ENCODE measurements at places on chromosomes 3 and 15.

DNA sequence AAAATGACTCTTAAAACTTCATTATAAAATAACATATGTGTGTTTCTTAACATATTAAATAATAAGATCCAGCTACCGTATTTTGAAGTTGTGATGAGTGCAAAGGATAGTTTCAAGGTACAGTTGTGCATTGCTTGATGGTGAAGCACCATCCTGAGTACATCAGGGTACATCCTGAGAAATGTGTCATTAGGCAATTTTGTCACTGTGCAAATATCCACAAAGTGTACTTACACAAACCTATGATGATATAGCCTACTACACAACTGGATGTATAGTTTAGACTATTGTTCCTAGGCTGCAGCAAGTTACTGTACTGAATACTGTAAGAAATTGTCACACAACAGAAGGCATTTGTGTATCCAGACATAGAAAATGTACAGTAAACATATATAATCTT lies 20.8 kb upstream of the TM4SF1 start:
- DNase-seq: no peak

GRCh38 chr3:119759962-119760361 lies 21.9 kb upstream of the NR1I2 start:
- no peak for DNase-seq

- no peak for DNase-seq
These were observed 253.7 kb upstream of the TLE3 start for GRCh38 chr15:70351391-70351790.

GRCh38 chr3:62151591-62151990 lies 221.8 kb downstream of the FEZF2 start:
- DNase-seq: no peak

GRCh38 chr3:59133311-59133710 lies 83.5 kb upstream of the CFAP20DC start:
- no peak for DNase-seq

DNA sequence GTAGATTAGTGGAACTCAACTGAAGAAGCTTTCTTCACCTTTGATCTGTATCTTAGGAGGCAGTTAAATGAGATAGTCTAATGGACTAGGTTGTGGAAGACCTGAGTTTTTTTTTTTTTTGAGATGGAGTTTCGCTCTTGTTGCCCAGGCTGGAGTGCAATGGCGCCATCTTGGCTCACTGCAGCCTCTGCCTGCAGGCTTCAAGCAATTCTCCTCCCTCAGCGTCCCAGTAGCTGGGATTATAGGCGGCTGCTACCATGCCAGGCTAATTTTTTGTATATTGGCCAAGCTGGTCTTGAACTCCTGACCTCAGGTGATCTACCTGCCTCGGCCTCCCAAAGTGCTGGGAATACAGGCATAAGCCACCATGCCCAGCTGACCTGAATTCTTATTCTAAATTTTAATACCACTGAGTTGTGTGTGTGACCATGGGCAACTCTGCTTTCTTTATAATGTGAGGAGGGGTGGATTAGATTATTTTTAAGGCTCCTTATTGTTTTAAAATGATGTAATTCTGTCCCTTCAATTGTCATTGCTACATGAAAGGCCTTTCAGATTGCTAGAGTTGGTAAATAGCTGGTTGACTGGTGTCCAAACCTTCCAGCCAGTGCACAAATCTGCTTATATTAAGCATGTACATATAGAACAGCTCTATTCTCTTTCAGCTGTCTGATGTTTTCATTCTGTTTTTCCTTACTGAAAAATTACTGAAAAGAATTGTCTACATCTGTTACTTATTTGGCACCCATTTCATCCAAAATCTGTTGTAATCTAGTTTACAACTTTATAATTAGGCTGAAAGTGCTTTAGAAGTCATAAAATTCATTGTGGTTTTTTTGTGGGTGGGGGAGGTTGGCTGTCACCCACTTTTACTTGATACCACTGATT lies 2.3 kb downstream of the LNP1 start:
- DNase-seq: no peak

DNA sequence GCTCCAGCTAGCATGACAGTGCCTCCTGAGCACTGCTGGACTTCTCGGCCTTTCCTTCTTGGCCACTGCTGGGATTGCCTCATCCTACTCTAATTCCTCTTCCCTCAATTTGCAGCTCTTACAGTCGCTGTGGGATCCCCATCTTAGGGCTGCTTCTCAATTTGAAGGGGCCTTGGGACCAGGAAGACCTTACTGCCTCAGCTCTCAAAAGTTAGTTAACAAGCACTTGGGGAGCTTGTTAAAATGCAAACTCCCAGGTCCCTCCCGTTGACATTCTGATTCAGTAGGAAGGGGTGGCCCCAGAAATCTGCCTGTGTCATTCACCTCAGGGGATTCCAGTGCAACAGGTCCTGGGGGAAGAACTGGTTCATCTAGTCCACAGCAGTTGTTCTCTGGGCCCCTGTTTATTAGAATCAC lies 14.8 kb downstream of the BDH1 start:
- no peak for DNase-seq

- peak; percentile 63 for DNase-seq
These were observed 20.8 kb upstream of the FAN1 start for GRCh38 chr15:30882849-30883433.

GRCh38 chr3:19734453-19734852 lies 199.6 kb downstream of the EFHB start:
- DNase-seq: no peak

GRCh38 chr3:154224866-154225265 lies 99.4 kb downstream of the DHX36 start:
- peak; percentile 8 for DNase-seq

- no peak for DNase-seq
These were observed 62.6 kb downstream of the ESYT3 start for GRCh38 chr3:138497021-138497420.

DNA sequence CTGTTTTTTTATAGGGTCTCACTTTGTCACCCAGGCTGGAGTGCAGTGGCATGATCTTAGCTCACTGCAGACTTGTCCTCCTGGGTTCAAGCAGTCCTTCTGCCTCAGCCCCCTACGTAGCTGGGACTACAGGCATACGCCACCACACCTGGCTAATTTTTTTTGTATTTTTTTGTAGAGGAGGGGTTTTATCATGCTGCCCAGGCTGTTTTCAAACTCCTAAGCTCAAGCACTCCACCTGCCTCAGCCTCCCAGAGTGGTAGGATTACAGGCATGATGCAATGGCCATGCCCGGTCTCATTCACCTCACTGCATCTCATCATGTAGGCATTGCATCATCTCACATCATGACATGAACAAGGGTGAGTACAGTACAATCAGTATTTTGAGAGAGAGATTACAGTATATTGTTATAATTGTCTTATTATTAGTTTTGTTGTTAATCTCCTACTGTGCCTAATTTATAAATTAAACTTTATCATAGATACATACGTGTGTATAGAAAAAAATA lies 74.3 kb upstream of the EOMES start:
- no peak for DNase-seq

DNA sequence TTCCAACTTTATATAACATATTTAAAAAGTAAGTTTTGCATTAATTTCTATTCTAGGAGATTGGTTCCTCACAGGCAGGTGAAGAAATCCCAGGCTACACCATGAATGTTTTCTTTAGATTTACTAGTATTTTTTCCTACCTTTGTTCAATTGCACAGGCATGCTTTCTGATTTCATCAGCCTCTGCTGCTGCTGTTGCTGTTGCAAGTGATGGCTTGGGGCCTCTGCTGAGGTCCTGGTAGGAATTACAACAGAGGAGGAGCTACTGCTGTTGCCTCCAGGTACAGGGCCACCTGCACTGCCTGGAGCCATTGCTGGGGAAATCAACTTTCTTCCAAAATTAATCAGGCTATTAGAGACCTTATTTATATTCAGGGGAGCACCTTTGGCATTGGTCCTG lies 353.3 kb downstream of the PLCL2 start:
- DNase-seq: no peak

- DNase-seq: no peak
These were observed 17.3 kb downstream of the PXK start for GRCh38 chr3:58349792-58350626.

DNA sequence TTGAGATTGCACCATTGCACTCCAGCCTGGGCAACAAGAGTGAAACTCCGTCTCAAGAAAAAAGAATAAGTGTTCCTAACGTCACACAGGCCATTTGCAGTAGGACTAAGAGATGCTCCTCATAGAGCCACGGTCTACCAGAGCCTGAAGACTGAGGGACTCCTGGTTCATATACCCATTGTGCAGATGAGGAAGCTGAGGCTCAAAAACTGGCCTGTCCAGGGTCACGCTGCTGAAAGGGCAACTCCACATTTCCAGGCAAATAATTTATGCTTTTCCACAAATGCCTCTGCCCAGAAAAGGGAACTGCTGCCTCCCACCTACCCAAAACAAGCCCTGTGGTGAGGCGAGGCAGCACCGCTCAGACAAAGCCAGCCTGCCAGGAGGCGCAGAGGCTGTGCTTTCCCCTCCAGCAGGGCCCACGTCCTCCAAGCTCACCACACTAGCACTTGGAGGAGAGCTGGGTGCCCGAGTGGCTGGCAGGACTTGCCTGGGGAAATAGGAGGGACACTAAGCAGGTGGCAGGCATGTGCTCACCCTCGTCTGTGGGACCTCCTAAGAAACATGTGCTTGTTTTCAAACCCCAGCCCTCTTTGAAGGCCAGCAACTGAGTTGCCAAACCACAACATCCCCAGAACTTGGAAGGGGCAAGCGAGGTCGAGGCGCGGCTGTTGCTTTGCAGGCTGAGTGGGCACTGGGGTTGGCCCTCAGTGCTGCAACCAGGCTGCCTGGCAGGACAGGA lies 195.6 kb downstream of the XXYLT1 start:
- peak; percentile 30 for DNase-seq

DNA sequence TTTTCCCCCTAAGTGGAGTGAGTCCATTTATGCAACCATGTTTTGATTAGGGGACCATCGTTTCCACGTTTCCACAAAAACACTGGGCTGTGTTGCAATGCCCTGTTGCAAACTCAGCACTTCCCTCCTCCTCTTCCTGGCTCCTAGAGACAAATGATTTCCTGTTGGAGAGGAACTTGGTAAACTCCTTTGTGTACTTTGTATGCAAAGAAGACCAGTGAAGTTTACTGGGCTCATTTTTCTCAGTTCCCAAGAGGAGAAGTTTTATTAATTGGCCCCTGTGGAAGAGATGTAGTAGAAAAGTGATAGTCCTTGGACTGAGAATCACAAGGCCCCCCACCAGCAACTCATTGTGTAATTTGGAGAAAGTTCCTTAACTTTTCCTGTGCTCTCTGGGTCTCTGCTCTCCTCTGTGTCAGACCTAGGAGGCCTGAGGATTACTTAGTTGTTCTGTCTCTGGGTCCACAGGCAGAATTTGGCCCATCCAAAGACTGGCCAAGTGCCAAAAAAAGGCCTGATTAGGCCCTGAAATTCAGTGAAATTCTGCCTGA lies 95.0 kb downstream of the ATG7 start:
- DNase-seq: no peak

DNA sequence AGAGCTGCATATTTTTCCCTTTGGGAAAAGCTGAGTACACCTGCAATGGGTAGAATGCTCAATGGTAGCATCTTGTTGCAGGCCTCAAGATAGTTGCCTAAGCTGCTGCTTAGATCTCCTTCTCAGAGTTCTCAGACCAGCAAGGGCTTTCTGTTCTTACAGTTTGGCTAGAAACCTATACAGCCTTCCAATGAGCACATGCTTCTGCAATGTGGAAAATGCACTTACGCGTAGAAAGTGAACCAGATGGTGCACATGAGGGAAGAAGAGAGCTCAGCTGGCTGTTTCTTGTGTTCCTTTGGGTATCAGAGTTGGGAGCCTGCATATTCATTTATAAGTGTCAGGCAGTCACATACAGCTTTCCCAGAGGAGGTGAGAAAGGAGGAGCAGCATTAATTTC lies 136.4 kb downstream of the B3GALNT1 start:
- no peak for DNase-seq

GRCh38 chr15:63900306-63900705 lies 66.6 kb upstream of the HERC1 start:
- DNase-seq: no peak

DNA sequence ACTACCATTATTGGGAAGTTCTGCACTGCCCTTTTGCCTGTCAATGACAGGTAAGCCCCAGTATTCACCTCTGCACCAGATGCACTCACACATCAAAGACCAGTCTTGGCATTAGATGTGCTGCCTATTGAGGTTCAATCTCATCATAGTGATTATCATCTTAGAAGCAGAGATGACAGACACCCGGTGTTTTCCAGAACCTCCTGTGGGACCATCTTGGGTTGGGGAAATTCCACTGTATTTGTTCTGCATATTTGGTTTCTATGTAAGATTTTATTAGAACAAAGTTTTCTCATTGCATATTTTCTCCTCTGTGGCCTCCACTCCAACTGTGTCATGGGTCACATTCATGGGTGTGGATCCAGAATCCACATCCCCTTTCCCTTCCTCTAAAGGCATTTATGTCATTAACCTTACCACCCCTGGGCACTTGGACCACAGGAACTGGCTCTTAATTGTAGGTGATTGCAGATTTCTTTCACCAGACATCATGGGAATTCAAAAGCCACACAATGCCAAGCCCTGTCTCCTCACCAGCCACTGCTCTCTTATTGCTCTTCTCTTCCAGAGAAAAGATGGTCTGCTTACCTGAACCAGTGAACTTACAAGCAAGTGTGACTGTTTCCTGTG lies 31.2 kb downstream of the PLA1A start:
- no peak for DNase-seq

GRCh38 chr3:178498871-178499270 lies 37.4 kb upstream of the KCNMB2 start:
- DNase-seq: no peak

DNA sequence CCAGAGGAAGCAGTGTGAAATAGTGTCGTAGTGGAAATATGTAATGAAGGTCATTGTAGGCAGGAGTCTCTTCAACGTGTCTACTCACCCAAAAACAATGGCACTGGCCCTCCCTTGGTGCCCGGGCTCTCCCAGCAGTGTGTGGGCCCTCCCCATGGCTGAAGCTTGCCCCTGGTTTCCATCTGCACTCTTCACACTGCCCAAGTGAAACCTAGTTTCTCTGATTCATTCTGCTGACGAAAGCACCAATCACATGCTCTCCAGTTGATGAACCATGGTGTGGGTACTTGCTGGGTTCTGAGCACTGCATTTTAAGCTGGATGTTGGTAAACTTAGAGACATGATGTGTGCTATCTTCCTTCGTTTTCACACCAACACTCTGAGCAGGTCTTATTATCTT lies 61.0 kb upstream of the AGBL1 start:
- DNase-seq: no peak

All from left lung (tissue), 14 donors.